ENCODE measurements at places on chromosomes 1 and 21. TPM values are rescaled to one million over a fixed set of nuclear protein-coding genes. Genes with fewer than 3 reads are reported as not detected.

- no peaks in the 10 kb centered on the region for H3K4me1 ChIP-seq
- H3K27me3 ChIP-seq: no peaks in the 10 kb centered on the region
- no peaks in the 10 kb centered on the region for H3K36me3 ChIP-seq
- H3K4me3 ChIP-seq: no peak overlapping the region
- no peak overlapping the region for H3K27ac ChIP-seq
- no peak for DNase-seq
Observed at GRCh38 chr1:78996791-78997190, 9.7 kb downstream of the ADGRL4 start.

- DNase-seq: peak; percentile 83
- H3K36me3 ChIP-seq: peaks cover 38% of the 10 kb centered on the region
- no peaks in the 10 kb centered on the region for H3K27me3 ChIP-seq
- H3K27ac ChIP-seq: peak overlapping the region; percentile 95
- peak overlapping the region; percentile 79 for H3K4me3 ChIP-seq
Observed at GRCh38 chr1:9687120-9687873, 35.8 kb downstream of the PIK3CD start.

GRCh38 chr1:19814244-19814661, 830 bp downstream of the RNF186 start:
- no peak for DNase-seq
- no peaks in the 10 kb centered on the region for H3K27me3 ChIP-seq
- H3K4me3 ChIP-seq: no peak overlapping the region

DNA sequence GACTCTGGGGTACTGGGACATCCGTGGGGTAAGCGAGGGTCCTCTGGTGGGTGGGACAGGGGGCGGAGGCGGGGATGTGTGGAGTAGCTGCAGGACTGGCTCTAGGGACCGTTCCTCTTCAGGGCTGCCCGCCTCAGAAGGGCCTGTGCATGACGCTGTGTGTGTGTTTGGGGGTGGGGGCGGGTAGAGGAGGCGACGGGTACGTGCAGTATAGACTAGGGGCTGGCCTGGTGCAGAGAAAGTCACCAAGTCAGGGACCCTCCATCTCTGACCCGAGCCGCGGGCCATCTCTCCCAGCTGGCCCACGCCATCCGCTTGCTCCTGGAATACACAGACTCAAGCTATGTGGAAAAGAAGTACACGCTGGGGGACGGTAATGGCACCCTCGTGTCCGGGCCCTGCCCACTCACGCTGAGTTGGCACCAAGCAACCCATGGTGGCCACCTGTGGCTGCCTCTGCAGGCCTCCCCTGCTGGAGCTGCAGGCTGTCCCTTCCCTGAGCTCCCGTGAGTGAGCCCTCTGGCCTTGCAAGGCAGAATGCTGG, 342 bp downstream of the GSTM5 start:
- H3K27me3 ChIP-seq: peaks cover 9% of the 10 kb centered on the region
- no peak overlapping the region for H3K27ac ChIP-seq
- DNase-seq: no peak
- no peaks in the 10 kb centered on the region for H3K36me3 ChIP-seq
- H3K4me1 ChIP-seq: no peaks in the 10 kb centered on the region

DNA sequence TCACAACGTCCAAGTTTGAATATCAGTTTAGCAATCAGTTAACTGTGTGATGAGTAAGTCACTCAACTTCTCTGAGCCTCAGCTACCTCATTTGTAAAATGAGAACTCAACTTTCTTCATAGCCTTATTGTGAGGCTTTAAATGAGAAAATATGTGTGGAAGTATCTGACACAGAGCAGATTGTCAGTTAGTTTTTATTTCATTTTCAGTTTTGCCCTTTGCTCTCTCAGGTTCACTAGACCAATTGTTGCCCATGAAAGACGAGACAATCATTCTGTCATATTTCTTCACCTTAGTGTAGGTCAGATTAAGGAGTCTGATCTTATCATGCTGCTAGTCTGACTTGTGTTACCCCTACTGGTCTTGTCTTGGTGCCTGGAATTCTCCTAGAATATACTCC, 232.8 kb upstream of the PTBP2 start:
- no peak for DNase-seq
- H3K27ac ChIP-seq: no peak overlapping the region
- H3K4me3 ChIP-seq: no peak overlapping the region
- H3K27me3 ChIP-seq: no peaks in the 10 kb centered on the region

DNA sequence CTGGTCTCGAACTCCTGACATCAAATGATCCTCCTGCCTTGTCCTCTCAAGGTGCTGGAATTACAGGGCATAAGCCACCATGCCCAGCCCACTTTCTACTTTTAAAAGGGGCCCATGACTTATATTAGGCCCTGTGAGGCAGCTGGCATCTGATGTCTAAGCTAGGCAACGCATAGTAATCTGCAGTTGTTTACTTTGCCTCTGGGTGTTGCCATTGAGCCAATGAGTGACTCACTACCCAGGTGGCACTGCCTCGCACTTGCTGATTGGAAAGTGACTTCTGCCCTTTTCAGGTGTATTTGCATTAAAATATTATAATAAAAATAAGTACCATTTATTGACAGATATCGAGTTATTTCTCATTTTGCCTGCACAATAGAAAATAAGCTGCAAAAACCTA, 84.9 kb downstream of the KIF14 start:
- no peak overlapping the region for H3K4me3 ChIP-seq
- peaks cover 8% of the 10 kb centered on the region for H3K4me1 ChIP-seq
- H3K27me3 ChIP-seq: no peaks in the 10 kb centered on the region
- H3K36me3 ChIP-seq: no peaks in the 10 kb centered on the region
- no peak overlapping the region for H3K27ac ChIP-seq

- no peaks in the 10 kb centered on the region for H3K36me3 ChIP-seq
- H3K4me1 ChIP-seq: no peaks in the 10 kb centered on the region
- H3K27me3 ChIP-seq: no peaks in the 10 kb centered on the region
- no peak overlapping the region for H3K4me3 ChIP-seq
Observed at GRCh38 chr1:57772580-57773195, 348.8 kb upstream of the DAB1 start.

- H3K27ac ChIP-seq: no peak overlapping the region
- no peak overlapping the region for H3K4me3 ChIP-seq
- DNase-seq: no peak
- H3K36me3 ChIP-seq: no peaks in the 10 kb centered on the region
- peaks cover 16% of the 10 kb centered on the region for H3K27me3 ChIP-seq
- peaks cover 6% of the 10 kb centered on the region for H3K4me1 ChIP-seq
Observed at GRCh38 chr1:208731981-208732821, 488.0 kb upstream of the PLXNA2 start.

- H3K36me3 ChIP-seq: peaks cover 7% of the 10 kb centered on the region
- DNase-seq: no peak
- peaks cover 11% of the 10 kb centered on the region for H3K4me1 ChIP-seq
- H3K27ac ChIP-seq: peak overlapping the region; percentile 40
- no peak overlapping the region for H3K4me3 ChIP-seq
- H3K27me3 ChIP-seq: no peaks in the 10 kb centered on the region
Observed at GRCh38 chr1:26482921-26483320, 10.7 kb downstream of the HMGN2 start.

- peak overlapping the region; percentile 36 for H3K4me3 ChIP-seq
- peak; percentile 83 for DNase-seq
- peaks cover 43% of the 10 kb centered on the region for H3K4me1 ChIP-seq
- H3K27ac ChIP-seq: peak overlapping the region; percentile 96
- peaks cover 28% of the 10 kb centered on the region for H3K36me3 ChIP-seq
Observed at GRCh38 chr1:226634166-226634588, 85.6 kb downstream of the STUM start.

GRCh38 chr21:15199414-15200383, 134.9 kb upstream of the NRIP1 start:
- no peak overlapping the region for H3K27ac ChIP-seq
- H3K4me1 ChIP-seq: no peaks in the 10 kb centered on the region
- H3K4me3 ChIP-seq: no peak overlapping the region

DNA sequence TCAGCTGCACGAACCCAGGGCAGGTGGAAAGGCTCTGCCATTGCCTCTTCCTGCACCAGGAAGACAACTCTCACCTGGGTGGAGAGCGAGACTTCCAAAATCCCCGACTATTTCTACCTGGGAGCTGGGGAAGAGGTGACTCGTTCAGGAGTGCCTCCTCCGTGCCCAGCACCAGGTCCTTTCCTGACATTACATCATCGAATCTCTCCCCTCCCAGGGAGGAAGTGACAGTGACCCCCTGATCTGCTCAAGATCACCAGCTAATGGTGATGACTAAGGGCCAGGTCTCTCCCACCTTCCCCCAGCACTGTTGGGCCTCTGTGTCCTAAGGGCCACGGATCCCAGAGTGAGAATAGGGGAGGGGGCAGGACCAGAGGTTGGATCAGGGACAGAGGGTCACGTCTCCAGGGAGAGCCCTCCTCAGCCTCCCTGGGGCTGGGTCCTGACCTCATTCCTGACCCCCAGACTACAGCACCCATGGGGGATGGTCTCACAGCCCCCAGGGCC, 6.8 kb downstream of the MEGF6 start:
- H3K27me3 ChIP-seq: peaks cover 5% of the 10 kb centered on the region
- H3K4me1 ChIP-seq: no peaks in the 10 kb centered on the region
- no peak overlapping the region for H3K4me3 ChIP-seq
- DNase-seq: no peak
- no peak overlapping the region for H3K27ac ChIP-seq

GRCh38 chr1:83702356-83702755, 296.6 kb downstream of the TTLL7 start:
- H3K27ac ChIP-seq: no peak overlapping the region
- H3K27me3 ChIP-seq: peaks cover 3% of the 10 kb centered on the region
- H3K4me3 ChIP-seq: no peak overlapping the region
- no peak for DNase-seq
- H3K36me3 ChIP-seq: peaks cover 2% of the 10 kb centered on the region
- H3K4me1 ChIP-seq: peaks cover 27% of the 10 kb centered on the region

- no peak for DNase-seq
- H3K4me3 ChIP-seq: no peak overlapping the region
- H3K4me1 ChIP-seq: peaks cover 15% of the 10 kb centered on the region
- H3K27ac ChIP-seq: no peak overlapping the region
Observed at GRCh38 chr1:184820956-184821355, 66.3 kb upstream of the EDEM3 start.

DNA sequence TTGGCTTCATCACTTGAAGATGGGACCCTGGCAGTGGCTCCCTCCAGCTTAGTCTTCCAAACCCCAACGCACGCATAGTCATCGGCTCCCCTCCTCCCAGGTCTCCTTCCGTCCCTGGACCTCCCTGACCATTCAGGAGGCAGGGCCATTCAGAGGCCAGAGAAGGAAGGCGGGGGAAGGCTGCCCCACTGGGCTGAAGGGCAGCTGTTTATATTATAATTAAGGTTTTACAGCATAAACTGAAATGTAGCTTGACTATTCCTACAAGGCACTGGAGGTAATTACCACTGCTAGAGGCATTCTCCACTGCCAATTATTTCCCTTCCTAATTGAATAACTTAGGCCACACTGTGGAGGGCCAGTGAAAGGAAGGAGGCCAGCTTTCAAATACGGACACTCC, 170.6 kb upstream of the PROX1 start:
- no peaks in the 10 kb centered on the region for H3K36me3 ChIP-seq
- no peaks in the 10 kb centered on the region for H3K27me3 ChIP-seq
- no peak overlapping the region for H3K4me3 ChIP-seq
- H3K27ac ChIP-seq: no peak overlapping the region

GRCh38 chr1:204080163-204080903, 7.4 kb downstream of the SOX13 start:
- H3K27me3 ChIP-seq: peaks cover 40% of the 10 kb centered on the region
- no peak overlapping the region for H3K4me3 ChIP-seq
- H3K4me1 ChIP-seq: peaks cover under 1% of the 10 kb centered on the region
- no peak overlapping the region for H3K27ac ChIP-seq

DNA sequence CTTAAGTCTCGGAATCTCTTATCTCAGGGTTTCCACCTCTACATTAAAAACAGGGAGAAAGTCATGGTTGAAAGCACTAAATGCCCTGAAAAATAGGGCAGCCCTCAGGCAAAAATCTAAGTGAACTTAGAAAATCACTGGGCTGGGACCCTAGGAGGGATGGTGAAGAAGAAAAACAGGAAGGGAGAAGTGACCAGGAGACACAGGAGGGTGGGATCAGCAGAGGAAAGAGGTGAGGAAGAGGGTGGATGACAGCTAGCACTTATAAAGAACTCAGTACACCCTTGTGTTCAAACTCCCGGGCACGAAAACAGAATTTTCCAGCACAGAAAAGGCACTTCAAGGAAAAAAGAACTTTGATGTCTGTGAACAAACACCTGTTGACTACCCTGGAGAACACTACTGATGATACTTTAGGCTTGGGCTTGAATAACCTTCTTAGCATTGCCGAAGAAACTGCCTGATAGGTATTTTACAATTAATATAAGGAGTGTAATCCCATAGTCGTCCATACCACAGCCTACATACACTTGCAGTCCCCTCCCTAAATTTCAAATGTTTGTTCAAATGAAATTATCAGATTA, 2.0 kb downstream of the CHML start:
- peaks cover 47% of the 10 kb centered on the region for H3K4me1 ChIP-seq

DNA sequence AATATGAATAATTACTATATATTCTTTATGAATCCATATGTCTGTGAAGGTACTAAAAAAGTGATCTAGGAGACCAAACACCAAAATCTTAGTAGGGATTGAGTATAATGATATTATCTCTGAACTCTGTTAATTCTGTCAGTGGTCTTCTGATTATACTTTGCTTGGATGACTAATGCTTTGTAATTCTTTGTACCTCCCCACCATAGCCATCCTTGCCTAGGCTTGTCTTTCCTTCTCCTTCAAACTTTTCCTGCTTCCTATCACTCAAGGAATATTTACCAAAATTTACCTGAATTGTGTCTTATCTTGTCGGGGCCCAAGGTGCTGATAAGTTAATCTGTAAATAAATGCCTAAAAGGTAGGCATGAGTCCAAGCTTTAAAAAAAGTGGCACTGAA, 845 bp upstream of the RGS5 start:
- no peak overlapping the region for H3K4me3 ChIP-seq
- no peaks in the 10 kb centered on the region for H3K27me3 ChIP-seq
- H3K4me1 ChIP-seq: no peaks in the 10 kb centered on the region
- no peak overlapping the region for H3K27ac ChIP-seq
- H3K36me3 ChIP-seq: no peaks in the 10 kb centered on the region

DNA sequence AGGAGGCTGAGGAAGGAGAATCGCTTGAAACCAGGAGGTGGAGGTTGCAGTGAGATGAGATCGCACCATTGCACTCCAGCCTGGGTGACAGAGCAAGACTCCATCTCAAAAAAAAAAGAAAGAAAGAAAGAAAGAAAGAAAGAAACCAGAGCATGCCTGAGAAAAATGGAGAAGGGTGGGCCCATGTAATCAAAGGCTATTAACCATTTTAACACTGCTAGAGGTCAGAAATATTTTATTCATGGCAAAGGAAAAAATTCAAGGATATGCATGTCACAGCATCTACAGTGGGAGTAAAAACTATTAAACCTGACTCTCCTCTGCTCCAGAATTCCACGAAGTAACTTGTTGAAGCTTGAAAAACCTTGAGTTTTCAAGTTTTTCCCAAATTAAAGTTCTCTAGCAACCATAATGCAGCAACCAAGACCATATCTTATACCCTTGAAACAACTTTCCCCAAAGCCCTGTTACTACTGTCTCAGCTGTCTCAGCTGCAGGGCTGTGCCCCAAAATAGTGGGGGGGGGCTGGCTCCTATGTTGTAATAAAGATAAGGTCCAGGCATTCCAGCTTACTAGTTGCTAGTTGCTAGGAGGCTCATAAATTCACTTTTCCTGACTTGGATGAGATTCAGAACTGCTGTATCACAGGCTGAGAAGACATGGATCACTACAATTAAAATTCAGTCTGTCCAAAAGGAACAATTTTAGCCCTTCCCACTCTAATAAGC, 112.9 kb upstream of the SOD1 start:
- H3K4me1 ChIP-seq: peaks cover 4% of the 10 kb centered on the region
- no peak overlapping the region for H3K4me3 ChIP-seq
- peaks cover 15% of the 10 kb centered on the region for H3K27me3 ChIP-seq
- no peaks in the 10 kb centered on the region for H3K36me3 ChIP-seq
- no peak overlapping the region for H3K27ac ChIP-seq

The RPS27 gene
- total RNA-seq: 1,340 TPM

The OLFML2B gene
- total RNA-seq: 0.12 TPM

The KLHDC7A gene
- not detected for total RNA-seq

The FCRL6 gene
- not detected for total RNA-seq

The POU3F1 gene
- total RNA-seq: 0.10 TPM

The C8B gene
- total RNA-seq: not detected

The GSTM1 gene
- not detected for total RNA-seq
